Tibial nerve (tissue), 4 donors: ENCODE measurements at places on chromosomes 5 and 9. TPM values are rescaled to one million over a fixed set of nuclear protein-coding genes. Genes with fewer than 3 reads are reported as not detected.

Gene CCDC171
- total RNA-seq: 5.9 TPM

Gene UAP1L1
- 8.8 TPM for total RNA-seq

Gene STPG3
- total RNA-seq: not detected

Gene ENTREP1
- total RNA-seq: 4.2 TPM

Gene FCHO2
- total RNA-seq: 26.8 TPM

Gene BASP1
- total RNA-seq: 49.8 TPM

Gene DOCK8
- 16.2 TPM for total RNA-seq

Gene CSF1R
- total RNA-seq: 36.9 TPM

Gene AMACR
- 5.4 TPM for total RNA-seq

Gene SPIN1
- total RNA-seq: 73.6 TPM

Gene FGD3
- total RNA-seq: 13.8 TPM

Gene WNT8A
- not detected for total RNA-seq

Gene MCC
- 55.5 TPM for total RNA-seq

Gene ANKRD55
- total RNA-seq: not detected
